T47D (cell line): ENCODE measurements at places on chromosomes 5 and 9.

- no peak for DNase-seq
These were observed 97.7 kb upstream of the CDH6 start for GRCh38 chr5:31095796-31096195.

DNA sequence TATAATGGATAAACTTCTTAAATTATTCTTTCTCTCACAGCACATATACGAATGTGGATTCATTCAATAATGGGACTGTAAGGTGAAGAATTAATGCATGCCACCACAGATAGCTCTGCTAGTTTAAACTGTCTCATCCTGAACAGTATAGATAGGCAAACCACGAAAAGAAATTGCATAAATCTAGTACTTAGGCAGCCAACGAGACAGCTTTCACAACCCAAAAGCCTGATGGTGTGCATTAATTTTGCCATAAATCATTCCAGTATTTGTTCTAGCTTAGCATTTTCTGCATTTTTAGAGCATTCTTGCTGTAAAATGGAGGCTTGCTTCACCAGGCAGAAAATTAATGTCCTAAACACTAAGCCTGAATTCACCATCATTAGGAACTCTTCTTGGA, 834.2 kb upstream of the DMAC1 start:
- no peak for DNase-seq

DNA sequence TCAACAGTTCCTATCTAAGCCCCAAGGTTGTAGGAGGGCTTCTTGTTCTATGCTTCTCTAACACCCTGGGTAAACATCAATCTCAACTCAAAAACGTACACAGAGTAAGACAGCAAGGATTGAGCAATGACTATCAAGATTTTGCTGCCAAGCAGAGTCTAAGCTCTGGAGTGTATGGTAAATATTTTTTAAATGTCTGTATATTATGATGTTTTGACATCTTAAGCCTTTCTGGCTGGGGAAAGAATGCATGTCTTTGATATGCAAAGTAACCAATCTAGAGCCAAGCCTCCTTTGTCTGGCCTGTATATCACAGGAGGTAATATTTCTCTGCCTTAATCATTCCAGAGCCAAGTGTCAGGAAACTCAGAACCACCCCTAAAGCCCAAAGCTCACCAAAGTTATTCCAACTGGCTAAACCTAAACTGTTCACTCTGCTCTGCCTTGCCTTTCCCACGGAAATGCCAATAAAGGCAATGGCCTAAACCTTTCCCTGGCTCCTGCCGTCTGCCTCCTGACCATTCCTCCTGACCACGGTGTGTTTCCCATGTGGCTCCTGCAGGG, 45.2 kb downstream of the YIPF5 start:
- no peak for DNase-seq

DNA sequence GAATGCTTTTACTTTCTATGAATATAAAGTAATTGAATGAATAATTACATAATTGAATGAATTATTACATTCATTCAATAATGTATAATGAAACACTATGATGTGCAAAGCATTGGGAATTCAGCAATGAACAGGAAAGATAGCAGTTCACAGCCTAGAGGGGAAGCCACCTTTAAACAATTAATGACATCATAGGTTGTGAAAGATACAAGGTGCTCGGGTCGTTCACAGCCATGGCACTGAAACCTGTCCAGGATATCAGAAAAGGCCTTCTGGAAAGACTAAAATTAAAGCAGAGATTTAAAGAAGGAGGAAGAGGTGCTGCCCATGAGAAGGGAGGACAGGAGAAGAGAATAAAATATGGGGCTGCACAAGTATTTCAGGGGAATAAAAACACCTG, 171.4 kb upstream of the KLF4 start:
- no peak for DNase-seq

- no peak for DNase-seq
These were observed 62.4 kb downstream of the DROSHA start for GRCh38 chr5:31469466-31469865.

- DNase-seq, result no peak
These were observed 11.9 kb upstream of the GARNL3 start for GRCh38 chr9:127252410-127253318.

DNA sequence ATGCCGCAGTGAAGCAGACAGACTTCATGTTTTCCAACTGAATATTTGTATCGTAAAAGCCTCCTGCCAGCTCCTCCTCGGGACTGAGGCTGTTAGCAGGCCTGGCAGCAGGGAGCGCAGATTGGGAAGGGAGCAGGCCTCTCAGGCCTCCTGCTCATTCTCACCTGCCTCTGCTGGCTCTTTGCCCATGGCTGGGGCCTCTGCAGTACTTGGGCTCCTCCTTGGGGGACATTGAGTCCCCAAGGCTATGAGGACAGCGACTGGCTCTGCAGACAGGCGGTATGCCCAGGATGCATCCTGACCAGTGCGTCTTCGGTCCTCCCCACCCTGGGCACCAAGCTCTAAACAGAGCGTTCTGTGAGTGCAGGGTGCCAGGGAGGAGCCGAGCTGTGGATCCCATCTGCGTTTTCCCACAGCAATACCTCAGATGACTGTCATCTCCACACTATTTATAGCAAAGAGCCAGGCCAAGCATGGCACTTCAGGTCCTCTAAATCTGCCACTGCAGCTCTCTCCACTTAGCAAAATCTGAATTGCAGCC, 38.7 kb downstream of the TSTD2 start:
- DNase-seq, result no peak
